Sciatic nerve (tissue), 2 donors: ENCODE measurements at places on chromosomes 1 and 21.
A peak's percentile ranks its signal among the peaks of the same experiment; 100 is the strongest.

- DNase-seq, result no peak
Observed at GRCh38 chr1:153394391-153394790, 3.5 kb upstream of the S100A8 start.

DNA sequence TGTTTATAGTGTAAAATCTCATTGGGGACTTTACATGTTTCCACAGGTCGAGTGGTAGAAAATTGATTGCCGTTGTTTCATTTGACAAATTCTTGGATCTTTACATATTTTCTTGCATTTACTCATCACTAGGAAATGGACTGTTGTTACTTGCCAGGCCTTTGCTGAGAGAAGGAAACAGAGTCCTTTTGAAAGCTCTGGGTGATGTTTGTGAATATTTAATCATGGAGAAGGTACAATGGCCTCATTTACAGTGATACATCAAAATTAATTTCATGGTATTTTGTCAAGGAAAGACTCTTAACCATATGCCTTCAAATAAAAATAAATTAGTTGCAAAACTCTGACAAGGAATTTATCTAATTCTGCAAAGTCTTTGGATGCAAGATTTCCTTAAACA is 198.0 kb downstream of the GRIK1 start:
- DNase-seq, result no peak

GRCh38 chr1:174743654-174744561 is 255.8 kb upstream of the CACYBP start:
- no peak for DNase-seq

DNA sequence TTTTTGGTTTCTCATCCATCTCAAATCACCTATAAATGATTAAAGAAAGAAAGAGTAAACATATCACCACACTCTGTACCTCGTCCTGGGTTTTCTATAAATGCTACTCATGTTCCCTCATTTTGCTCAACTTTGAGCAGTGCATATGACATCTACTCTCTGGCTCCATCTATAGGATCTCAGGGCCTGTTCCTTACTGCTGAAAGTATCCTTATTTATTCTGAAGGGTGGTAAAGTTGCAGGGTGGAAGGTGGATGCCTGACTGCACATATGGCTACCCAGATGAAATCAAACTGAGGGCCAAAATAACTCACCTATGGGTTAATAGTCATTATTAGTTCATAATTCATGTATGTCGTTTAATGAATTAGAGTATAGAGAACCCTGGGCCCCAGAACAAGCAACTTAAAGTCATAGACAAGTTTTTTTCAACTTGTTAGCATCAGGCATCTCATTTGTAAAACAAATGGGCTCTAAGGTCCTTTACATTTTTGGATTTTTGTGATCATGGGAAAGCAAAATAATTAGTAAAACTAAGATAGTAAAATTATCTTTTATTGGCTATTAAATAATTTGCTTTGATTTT is 46.5 kb downstream of the NCF2 start:
- no peak for DNase-seq

GRCh38 chr1:229221106-229222019 is 49.5 kb upstream of the RAB4A start:
- DNase-seq, result peak; percentile 55

DNA sequence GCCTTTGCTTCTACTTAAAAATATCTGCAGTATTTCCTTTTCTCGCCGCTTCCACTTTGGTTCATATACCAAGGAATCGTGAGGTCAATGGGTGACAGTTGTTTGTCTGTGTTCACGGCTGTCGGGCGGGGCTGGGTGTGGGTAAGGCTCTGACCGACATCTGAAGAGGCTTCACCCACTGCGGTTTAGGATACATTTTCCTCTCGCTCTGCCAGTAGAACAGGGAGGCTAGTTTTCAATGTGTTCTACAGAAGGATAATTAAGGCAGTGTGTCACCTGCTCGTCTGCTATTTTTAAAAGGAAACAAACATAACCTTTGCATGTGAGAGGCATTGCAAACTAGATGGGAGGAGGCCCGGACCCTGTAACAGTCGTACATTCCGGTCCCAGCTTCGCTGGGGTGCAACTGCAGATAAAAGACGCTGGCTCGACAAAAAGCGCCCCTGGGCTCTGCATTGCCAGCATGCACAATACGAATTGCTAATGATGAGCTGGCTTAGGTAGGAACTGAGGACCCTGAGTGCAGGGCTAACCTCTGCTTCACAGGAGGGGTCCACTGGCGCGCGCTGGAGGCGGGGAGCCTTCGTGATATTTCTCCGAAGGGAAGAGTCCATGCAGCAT is 8.5 kb upstream of the ERG start:
- DNase-seq, result no peak

- DNase-seq, result no peak
Observed at GRCh38 chr1:83060651-83061390, 938.1 kb downstream of the TTLL7 start.

GRCh38 chr1:175188936-175189335 is 3.6 kb downstream of the KIAA0040 start:
- no peak for DNase-seq

DNA sequence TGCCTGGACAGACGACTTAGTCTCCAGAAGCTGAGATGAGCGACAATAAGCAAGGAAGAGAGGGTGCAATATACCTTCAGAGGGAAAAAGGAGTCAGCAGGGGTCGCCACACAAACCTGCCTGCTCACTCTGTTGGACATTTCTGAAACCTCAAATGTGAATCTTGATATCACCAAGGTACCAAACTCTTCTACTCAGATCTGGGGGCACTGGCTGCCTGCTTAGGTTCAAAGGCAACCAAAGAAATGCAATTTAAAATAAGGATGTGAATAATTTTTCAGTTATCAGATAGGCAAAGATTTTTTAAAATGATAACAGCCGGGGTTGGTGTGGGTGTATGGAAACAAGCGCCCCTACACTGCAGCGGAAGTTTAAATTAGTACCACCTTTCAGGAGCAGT is 164.2 kb downstream of the HIVEP3 start:
- no peak for DNase-seq

GRCh38 chr1:201678264-201679101 is 139.6 kb downstream of the NAV1 start:
- DNase-seq, result no peak

DNA sequence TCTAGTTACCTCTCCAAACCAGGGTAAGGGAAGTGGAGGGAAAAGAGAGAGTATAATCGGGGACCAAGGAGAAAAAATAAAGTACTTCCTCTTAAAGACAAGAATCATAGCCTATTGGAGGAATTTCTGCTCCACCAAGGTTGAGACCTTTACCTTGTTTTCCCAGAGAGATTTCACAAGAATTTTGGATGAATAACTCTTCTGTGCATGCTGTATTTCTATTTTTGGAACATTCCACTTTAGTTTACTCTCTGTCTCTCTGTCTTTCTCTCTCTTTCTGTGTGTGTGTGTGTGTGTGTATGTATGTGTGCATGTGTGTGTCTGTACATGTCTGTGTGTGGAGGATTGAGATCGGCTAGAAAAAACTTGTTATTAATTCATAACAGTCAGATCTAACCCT is 318.4 kb upstream of the RGS18 start:
- DNase-seq, result no peak

- no peak for DNase-seq
Observed at GRCh38 chr1:154703170-154703569, 95.2 kb upstream of the ADAR start.

DNA sequence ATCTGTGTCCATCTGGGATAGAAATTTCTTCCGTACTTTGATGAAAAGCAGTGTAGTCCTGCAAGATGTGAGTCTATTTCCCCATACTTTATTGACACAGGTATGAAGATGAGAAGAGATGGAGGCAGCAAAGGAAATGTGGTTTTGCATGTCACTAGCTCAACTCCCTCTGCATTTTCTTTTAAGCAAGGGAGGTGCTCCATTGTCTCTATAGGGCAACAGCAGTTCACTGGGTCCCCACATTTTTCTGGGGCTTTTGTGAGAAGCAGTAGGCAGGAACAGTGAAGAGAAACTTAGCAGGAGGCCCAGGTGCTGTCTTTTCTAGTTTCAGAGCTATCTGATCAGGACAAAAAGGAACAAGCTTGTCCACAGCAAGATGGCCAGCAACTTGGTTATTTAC is 37.1 kb downstream of the C21orf91 start:
- no peak for DNase-seq

DNA sequence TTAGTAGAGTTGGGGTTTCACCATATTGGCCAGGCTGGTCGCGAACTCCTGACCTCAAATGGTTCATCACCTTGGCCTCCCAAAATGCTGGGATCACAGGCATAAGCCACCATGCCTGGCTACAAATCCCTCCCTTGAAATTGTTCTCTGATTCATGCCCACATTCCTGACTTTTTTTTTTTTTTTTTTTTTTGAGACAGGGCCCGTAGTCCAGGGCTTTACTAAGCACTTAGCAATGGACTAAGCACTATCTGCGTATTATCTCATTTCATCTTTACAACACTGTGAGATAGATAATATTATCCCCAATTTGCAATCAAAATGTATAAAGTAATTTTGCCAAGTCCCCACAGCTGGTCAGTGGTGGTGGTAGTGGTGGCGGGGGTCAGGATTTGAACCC is 58.9 kb downstream of the VWA5B1 start:
- DNase-seq, result no peak

DNA sequence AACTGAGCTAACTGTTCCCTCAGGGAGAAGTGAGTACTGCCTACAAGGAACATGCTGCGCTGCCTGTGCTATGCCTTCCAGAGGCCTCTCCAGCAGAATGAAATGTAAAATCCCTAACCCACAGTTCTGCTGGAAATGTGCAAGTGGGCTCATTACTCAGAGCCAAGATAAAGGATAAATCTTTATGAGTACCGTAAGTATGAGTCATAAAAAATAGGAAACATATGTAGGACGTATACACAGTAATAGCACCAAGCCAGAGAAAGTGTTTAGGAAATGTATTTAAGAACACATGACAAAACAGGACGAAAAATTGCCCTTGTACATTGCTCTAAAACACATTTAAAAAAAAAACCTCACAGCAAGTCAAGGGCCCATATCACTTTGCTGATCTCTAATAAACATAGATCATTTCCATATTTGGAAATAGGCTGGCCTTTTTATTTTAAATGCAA is 104.6 kb downstream of the TGFBR3 start:
- DNase-seq, result no peak

DNA sequence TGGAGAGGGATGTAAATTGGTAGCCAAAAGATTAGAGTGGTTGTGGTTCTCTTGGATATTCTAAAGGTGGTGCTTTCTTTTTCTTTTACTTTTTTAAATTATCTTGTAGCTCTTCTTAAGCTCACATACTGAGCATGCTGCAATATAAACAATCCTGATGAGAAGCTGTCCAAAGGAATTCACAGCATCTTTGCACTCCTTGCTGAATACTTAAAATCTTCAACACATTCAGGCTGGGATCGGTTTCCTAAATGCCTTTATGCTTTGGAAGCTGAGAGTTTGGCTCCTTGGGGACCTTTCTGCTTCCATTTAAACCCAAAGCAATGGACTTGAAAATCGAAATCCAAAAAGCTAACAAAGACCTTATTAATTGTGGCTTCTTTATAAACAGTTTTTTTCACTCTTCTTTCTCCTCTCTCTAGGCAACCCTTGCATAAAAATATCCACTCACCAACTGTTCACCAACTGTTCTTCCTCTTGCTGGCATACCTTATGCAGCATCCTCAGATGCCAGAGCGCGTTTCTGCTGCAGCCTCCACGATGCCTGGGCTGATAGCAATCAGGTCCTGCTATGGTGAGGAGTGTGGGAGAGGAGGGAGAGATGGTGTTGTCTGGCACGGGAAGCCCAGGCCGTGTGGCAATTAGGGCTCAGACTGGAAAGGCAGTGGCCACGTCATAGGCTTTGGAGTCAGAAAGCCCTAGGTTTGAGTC is 535.8 kb upstream of the DAB1 start:
- DNase-seq, result no peak

- no peak for DNase-seq
Observed at GRCh38 chr1:221670081-221670480, 71.8 kb downstream of the DUSP10 start.

DNA sequence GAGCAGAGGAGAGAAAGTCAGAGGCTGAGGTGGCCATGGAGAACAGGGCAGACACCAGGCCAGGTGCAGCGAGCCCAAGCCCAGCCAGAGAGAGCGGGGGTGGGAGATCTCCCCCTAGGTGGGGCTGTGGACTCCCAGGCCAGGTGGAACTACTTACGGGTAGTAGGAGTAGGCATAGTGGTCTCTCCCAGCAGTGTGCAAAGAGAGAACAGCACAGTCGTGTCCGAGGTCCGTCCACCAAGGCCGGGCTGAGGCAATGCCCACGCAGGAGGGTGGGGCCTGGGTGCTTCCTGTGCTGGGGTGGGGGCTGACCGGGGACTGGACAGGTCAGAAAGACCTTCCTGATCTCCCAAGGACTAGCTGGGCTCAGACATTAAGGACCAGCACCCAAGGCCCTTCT is 263.7 kb downstream of the PTPRU start:
- peak; percentile 40 for DNase-seq

DNA sequence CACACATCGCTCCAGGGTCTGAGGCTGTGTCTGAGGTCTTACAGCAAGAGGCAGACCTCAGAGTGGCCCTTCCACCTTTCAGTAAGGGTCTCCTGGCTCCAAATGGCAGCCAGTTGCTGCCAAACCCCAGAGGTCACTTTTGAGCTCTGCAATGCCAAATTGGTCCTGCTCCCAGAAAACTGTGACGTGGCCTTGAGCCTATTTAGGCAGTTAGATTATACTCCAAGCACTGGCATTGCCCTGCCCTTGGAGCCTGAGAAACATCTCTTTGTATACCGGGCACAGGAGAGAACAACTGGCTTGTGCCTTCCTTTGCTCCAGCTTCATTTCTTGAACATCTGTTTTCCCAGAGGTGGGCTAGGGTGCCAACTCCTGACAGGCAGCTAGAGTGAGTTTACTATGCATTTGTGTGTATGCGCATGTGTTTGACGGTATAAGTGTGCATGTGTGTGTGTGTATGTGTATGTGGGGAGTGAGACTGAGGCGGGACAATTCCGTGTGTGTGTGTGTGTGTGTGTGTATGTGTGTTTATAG is 134.5 kb downstream of the IER5 start:
- DNase-seq, result no peak

GRCh38 chr1:200636681-200637080 is 16.1 kb upstream of the KIF14 start:
- DNase-seq, result no peak

DNA sequence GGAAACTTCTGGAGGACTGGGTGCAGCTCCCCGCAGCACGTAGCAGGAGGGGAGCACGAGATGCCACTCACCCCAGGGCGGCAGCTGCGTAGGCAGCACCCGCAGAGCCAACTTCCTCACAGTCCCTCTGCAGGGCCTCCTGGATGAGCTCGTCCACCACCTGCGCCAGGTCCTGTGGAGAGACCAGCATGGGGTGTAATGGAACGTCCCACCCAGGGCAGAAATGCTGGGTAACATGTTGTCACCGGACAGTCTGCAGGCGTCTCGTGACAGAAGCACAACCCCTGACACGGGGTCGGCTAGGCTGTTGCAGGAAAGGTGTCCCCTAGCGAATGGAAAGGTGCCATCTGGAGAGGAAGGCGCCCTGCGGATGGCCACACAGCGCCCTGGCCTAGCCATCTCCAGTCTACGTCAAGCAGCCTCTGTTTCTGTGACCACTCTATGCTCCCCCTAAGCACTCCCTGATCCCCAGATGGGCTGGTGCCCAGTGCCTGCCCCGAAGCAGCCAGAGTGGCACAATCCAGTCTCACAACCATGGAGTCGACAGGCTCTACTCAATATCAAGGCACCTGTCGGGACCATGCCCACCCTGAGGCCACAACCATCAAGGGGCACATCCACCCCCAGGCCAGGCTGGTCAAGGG is 21.2 kb downstream of the MCM3AP start:
- no peak for DNase-seq

GRCh38 chr1:35808450-35809113 is 766 bp downstream of the AGO4 start:
- DNase-seq, result peak; percentile 65

GRCh38 chr1:118160806-118161205 is 24.2 kb downstream of the SPAG17 start:
- DNase-seq, result no peak
